Hematopoietic multipotent progenitor cell treated with erythropoietin and hydrocortisone succinate and interleukin-3 and kit ligand, for 17 days (in vitro differentiated cells): ENCODE measurements at places on chromosomes 12 and 14.

DNA sequence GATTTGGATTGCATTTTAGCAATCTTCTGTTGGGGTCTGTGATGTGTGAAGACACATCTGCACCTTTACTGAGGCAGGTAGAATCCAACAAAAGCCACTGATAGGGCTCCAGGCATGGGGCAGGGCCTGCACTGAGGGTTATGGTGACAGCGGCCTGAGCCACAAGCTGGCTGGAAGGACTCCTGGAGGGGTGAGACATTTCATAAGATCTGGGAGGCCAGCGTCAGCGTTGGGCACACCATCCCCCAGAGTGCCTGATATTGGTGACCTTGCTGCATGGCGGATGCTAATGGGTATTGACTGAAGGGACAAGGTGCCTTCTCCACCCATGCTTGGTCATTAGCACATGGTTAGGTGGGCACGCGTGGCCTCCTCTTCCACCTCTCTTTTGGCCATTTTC is 187.6 kb downstream of the CACNA1C start:
- no peak for DNase-seq

DNA sequence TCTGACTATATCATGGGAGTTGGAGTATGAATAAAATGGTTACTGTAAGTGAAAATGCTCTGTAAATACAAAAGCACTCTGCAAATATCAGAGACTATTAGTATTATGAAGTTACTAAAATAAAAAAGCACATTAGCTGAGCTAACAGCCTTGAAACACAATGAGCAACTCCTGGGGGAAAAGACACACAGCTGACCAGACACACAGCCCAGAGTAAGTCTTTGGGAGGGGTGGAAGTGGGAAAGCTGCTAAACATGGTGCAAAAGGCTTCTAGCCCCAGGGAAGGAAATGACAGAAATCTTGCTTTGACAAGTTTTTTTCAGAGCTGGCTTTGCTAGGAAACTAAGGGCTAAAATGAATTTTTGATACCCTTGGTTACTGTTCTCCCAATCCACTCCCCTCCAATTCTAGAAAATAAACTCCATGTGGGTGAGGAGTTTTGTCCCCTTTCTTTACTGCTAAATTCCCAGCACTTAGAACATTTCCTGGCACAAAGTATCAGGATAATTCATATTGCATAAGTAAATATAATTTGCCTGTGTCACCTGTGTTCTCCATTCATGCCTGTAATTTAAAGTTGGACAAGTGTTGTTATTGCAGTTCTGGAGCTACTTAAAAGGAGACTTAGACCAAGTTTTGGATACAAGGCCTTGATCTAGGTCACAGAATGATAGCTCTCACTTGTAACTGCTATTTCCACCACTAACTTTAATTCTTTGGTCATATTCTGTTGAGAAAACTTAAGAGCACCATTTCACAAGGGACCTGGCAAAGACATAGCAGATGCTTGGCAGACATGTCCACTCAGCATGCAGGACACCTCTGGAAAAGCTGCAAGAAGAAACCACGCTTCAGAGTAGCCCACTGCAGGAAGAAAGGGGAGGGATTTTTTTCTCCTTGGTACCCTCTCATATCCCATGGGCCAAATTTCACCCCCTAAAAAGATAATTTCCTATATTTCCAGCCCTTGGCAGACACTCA is 19.0 kb upstream of the RAB3IP start:
- no peak for DNase-seq

GRCh38 chr12:11040162-11040561 is 9.0 kb upstream of the TAS2R31 start:
- no peak for DNase-seq

GRCh38 chr14:60736494-60736893 is 1.9 kb downstream of the MNAT1 start:
- DNase-seq, result no peak

DNA sequence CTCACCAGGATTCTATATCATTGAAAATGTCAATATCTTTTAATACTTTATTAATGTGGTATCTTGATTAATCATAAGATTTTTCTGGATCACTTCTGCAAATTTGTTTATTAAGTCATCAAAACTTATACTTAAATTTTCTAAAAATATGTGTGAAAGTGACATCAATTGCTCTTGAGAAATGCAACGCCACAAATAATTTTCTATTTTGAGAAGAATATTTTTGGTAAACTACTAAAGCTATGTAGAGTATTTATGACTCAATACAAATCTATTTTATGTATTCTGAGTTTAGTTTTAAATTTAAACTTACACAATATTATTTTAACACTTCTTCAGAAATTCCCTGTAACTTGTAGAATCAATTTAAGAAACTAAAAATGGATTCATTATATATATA is 263.3 kb downstream of the RASSF9 start:
- no peak for DNase-seq

- DNase-seq, result peak; percentile 40
Observed at GRCh38 chr14:100271247-100271939, 32.4 kb downstream of the YY1 start.

GRCh38 chr14:95216008-95216407 is 58.7 kb upstream of the DICER1 start:
- no peak for DNase-seq

- DNase-seq, result no peak
Observed at GRCh38 chr14:37270629-37271028, 72.9 kb downstream of the MIPOL1 start.

GRCh38 chr12:89414851-89415250 is 62.5 kb upstream of the DUSP6 start:
- no peak for DNase-seq

DNA sequence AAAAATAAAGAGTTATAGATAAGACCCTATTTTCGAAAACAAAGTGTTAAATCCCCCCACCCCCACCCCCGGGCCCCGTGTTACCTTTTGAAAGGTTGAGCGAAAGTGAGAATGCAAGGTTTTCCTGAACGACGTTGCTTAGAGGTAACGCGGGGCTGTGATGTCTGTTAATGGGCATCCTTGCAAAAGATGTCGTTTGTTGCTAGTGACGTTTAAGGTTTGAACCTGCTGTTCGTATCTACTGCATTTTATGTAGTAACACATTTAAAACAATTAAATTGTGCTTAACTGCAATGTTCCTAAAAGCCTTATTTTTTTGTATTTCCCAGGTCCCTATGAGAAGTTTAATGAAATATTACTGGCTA is 1.2 kb downstream of the CPSF6 start:
- peak; percentile 38 for DNase-seq

- no peak for DNase-seq
Observed at GRCh38 chr14:101229666-101230065, 326.1 kb upstream of the RTL1 start.

DNA sequence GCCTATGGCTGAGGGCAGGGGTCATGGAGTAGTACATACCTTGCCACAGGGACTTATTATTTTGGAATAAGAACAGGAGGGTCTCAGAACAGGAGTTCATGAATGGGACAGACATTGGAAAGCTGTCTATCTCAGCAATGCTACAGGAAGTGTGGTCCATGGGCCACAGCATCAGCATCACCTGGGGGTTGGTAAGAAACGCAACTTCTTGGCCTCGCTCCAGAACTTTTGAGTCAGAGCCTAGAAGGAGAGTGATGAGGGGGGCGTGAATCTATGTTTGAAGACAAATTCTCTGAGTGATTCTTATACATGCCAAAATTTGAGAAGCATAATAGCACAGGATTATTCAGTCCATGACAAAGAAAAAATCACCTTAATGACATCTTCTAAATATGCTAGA is 156.6 kb downstream of the RPAP3 start:
- no peak for DNase-seq

DNA sequence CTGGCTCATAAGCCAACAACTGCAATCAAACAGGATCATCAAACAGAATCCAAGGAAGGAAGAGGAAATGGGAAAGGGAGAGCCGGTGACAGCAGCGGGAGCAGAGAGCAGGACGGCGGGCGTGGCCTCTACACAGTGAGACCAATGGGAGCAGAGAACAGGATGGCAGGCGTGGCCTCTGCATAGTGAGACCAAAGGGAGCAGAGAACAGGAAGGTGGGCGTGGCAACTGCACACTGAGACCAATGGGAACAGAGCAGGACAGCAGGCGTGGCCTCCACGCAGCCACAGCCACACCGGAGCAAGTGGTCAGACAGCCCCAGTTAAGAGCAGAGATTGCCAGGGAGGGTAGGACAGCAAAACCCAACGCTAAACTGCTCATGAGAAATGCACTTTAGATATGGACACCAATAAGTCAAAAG is 16.4 kb downstream of the LRCOL1 start:
- DNase-seq, result no peak

GRCh38 chr14:36835128-36835527 is 173.5 kb downstream of the PAX9 start:
- DNase-seq, result no peak

- no peak for DNase-seq
Observed at GRCh38 chr14:93778856-93779629, 9.2 kb downstream of the PRIMA1 start.

DNA sequence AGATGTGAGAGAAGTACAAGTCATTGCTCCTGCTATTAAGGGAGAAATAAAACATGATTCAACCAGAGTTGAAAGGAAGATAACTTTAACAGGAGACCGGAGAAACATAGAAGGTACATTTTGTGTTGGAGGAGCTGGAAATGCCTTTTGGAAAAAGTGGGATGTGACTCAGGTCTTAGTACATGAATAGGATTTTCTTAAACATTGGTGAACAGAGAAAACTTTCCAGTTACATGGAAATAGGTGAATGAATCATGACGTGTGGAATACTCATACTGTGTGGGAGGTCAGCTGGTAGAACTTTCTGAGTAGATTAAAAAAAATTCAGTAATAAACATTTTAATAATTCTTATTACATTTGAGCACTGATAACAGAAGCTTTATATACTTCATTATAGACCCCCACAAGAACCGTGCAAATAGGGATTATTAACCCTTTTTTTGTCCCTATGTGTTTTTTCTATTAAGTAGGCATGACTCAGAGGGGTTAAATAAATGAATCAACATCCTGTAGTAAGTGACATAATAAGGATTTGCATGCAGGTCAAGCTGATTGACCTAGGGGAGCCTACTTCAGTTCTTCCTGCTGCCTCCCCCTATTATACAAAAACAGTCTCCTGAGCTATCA is 710.5 kb downstream of the NOVA1 start:
- DNase-seq, result no peak

- DNase-seq, result no peak
Observed at GRCh38 chr12:110965574-110965973, 45.2 kb upstream of the MYL2 start.

- DNase-seq, result no peak
Observed at GRCh38 chr14:24316597-24316950, 5.3 kb downstream of the LTB4R start.

- DNase-seq, result no peak
Observed at GRCh38 chr12:58204071-58204470, 262.7 kb downstream of the ATP23 start.

GRCh38 chr12:6817098-6817497 is 4.5 kb upstream of the GPR162 start:
- DNase-seq, result no peak

GRCh38 chr14:105423488-105424195 is 4.0 kb downstream of the MTA1 start:
- no peak for DNase-seq

GRCh38 chr14:102197317-102197853 is 57.7 kb downstream of the WDR20 start:
- no peak for DNase-seq

DNA sequence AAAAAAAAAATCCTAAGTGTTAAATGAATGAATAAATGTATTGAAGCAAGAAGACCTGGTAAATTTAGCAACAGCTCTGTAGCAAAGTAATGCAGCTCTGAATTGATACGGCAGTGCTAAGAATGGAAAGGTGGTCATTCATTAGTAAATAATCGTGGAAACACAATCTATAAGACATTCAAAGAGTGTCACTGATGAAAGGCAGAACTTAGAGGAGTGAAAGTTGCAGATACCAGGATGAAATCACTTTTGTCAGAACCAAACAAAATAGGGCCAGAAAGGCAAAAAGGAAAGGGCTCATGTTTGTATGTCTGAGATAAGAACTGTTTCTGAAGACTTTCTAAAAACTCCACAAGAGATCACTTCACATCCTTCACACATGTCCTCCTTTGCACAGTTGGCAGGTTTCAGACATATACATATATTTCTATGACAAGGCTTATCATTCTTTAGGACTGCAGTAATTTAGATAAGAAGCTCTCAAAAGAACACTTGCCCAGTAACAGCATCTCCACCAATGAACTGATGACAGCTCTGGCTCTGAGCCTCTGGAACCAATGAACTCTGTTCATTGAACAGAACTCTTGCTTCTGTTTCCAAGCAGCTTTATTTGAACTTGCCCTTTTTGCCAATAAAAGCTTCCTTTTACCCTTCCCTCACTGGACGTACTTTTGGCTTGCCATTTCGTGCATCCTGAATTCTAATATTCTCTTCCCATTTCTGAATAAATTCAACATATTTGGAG is 4.2 kb upstream of the LRR1 start:
- DNase-seq, result peak; percentile 69

GRCh38 chr14:75944607-75945241 is 37.1 kb downstream of the TGFB3 start:
- DNase-seq, result no peak

DNA sequence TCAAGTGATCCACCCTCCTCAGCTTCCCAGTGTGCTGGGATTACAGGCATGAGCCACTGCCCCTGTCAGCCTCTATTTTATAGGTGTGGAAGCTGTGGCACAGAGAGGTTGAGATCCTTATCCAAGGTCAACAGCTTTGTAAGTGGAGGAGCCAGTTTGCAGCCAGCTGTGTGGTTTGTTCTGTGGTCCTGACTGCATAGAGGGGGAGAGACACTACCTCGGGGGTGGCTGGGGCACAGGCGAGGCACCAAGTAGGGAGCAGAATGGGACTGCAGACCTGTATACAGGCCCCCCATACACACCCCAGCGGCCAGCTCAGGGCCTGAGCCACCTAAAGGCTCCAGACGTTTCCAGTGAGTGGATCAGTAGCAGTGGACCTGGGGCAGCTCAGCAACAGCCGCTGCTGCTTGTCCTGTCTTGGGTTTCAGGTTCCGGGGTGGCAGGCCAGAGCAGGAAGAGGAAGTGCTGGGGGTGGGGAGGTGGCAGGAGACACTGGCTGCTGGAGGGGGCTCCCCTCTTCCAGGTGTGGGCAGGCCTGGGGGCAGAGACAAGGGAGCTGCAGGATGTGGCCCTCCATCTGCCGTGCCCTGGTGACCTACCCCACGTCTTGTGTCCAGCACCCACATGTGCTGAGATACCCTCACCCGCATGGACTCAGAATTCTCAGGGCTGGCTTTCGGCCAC is 11.0 kb downstream of the ORAI1 start:
- no peak for DNase-seq
